Progenitor cell of endocrine pancreas (in vitro differentiated cells): ENCODE measurements at places on chromosomes 5 and 9. TPM values are rescaled to one million over a fixed set of nuclear protein-coding genes. Genes with fewer than 3 reads are reported as not detected.
A peak's percentile ranks its signal among the peaks of the same experiment; 100 is the strongest.

DNA sequence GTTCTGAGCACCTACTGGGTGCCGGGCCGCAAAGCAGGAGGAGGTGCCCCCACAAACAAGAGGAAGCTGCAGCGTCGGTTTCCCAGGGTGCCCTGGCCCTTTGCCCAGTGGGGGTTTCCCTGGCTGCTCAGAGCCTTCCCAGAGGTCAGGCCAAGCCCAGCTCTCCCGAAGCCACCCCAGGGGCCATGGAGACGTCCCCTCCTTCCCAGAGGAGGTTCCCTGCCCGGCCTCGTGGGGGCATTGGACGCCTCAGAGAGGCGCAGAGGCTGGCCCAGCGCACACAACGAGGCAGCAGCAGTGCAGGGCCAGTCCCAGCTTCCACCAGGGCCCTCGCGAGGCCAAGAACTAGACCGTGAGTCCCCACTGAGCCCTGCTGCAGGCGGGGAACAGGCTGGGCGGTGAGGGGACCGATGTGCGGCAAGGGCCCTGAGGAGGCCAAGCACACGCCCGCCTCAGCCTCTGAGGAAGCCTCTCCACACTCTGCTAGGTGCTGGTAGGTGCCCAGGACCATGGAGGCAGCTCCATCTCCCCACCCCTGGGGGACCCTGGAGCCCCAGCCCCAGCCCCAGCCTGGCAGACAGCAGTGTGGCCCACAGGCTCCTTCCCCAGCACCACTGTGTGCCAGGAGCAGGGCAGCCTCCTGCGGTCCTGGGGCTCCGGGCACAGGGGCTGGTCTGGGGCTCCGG, 7.0 kb downstream of the DIPK1B start:
- H3K27ac ChIP-seq = no peak overlapping the region
- no peaks in the 10 kb centered on the region for H3K27me3 ChIP-seq
- H3K4me3 ChIP-seq = no peak overlapping the region

The EGR1 gene
- total RNA-seq = 49.5 and 56.2 TPM in 2 replicates

- no peaks in the 10 kb centered on the region for H3K27me3 ChIP-seq
- no peak for DNase-seq
- no peak overlapping the region for H3K4me3 ChIP-seq
- no peaks in the 10 kb centered on the region for H3K36me3 ChIP-seq
Measured at GRCh38 chr5:41960481-41960880, 35.4 kb downstream of the FBXO4 start.

DNA sequence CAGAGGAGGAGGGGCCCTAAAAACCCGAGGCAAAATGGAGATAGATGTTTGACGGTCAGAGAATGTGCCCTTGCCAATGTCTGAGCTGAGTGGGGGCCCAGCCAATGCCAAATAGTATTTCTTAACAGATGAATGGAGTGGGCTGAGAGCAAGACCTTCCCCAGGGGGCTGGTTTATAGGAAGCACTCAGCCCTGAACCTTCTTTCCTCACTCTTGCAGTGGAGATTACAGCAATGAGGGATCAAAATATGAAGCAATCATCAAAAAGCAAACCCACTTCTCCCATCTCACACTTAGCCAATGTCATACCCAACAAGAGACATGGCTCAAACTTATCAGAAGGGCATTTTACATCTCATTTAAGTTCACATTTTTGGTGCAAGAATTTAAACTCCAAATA, 350.3 kb downstream of the GADD45G start:
- no peaks in the 10 kb centered on the region for H3K36me3 ChIP-seq
- H3K27me3 ChIP-seq = peaks cover 17% of the 10 kb centered on the region
- DNase-seq = no peak
- H3K4me3 ChIP-seq = no peak overlapping the region
- H3K4me1 ChIP-seq = peaks cover 2% of the 10 kb centered on the region

GRCh38 chr5:1905108-1905507, 22.4 kb upstream of the IRX4 start:
- no peaks in the 10 kb centered on the region for H3K36me3 ChIP-seq
- no peak for DNase-seq
- H3K27ac ChIP-seq = no peak overlapping the region
- H3K4me1 ChIP-seq = no peaks in the 10 kb centered on the region
- no peak overlapping the region for H3K4me3 ChIP-seq

DNA sequence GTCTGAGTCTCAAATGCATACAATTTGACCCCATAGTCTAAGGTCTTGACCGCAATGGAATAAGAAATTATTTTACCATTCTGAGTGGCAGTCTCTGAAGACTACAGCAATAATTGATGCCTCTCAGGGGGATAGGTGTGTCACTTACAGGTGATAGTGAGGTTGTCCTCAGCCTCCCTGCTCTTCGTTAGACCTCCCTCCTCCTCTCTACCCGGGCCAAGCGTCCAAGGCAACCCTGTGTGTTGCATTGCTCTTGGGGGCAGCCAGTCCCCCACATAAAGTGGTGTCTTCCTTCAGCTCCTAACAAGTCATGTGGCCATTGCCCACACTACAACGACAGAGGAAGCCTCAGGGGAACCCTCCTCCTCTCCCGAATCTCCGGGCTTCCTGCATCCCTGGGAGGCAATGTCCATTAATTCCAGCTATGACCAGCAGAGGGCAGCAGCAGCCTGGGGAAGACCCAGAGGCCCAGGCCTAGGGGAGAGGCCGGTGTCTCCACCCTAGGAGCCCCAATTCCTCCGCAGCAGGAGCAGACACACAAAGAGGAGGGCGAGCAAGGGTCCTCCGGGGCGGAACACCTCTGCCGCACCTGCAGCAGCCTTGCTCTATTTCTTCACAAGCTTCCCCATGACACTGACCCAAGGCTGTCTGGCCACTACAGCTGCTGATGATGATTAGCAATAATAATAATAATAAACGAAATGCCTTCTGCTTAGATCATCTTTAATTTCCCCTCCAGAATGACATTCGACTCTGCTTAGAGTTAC, 134.8 kb downstream of the KCNIP1 start:
- no peak overlapping the region for H3K4me3 ChIP-seq
- DNase-seq = peak; percentile 83
- H3K4me1 ChIP-seq = peaks cover 5% of the 10 kb centered on the region
- H3K36me3 ChIP-seq = no peaks in the 10 kb centered on the region

DNA sequence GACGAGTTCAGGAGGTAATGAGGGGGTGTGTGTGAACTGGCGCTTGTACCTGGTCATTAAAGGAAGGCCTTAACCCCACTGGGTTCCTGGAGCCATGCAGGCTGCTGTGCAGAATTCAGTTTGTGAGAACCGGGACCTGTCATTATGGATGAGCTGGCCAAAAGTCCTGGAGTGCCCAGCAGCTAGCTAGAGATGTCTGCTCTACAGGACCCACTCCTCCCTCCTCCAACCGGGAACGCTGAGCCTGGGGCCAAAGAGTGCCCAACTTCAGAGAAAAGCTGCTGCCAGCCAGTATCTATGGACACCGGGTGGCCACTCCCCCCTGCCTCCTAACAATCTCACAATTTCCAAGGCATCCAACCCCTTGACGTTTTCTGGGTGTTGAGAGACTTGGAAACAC, 1.2 kb downstream of the ENTREP1 start:
- peak overlapping the region; percentile 80 for H3K4me3 ChIP-seq
- DNase-seq = no peak
- peaks cover 64% of the 10 kb centered on the region for H3K27me3 ChIP-seq
- peak overlapping the region; percentile 34 for H3K27ac ChIP-seq

The LVRN gene
- 0.24 and 0.64 TPM in 2 replicates for total RNA-seq

DNA sequence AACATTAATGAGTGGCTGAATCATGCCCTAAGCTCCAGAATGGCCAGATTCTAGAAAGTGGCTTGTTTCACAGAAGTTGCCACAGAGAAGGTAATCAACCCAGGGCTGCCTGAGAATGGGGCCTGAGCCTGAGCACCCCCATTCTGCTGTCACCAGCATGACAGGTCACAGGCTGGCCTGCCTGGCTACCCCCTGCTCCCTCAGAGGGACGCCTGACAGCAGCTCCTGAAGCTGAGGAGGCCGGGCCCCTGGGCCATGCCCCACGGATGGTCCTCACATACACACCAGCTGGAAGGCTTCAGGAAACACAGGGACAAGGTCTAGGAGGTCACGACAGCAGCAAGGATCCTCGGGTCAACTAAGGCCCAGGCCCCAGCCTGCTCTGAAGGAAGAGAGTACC, 3.7 kb downstream of the GABRP start:
- H3K36me3 ChIP-seq = no peaks in the 10 kb centered on the region
- H3K4me1 ChIP-seq = peaks cover 7% of the 10 kb centered on the region
- no peak overlapping the region for H3K27ac ChIP-seq
- DNase-seq = no peak
- no peak overlapping the region for H3K4me3 ChIP-seq
- peaks cover 42% of the 10 kb centered on the region for H3K27me3 ChIP-seq

DNA sequence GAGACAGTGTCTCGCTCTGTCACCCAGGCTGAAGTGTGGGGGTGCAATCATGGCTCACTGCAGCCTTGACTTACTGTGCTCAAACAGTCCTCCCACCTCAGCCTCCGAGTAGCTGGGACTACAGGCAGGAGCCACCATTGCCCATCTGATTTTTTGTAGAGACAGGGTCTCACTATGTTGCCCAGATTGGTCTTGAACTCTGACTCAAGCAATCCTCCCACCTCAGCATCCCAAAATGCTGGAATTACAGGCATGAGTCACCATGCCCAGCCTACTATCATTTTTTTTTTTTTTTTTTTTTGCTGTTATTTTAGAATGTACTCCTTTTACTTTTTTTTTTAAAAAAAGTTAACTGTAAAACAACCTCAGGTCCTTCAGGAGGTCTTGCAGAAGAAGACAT, 449.0 kb downstream of the CCDC171 start:
- H3K27ac ChIP-seq = no peak overlapping the region
- H3K4me1 ChIP-seq = no peaks in the 10 kb centered on the region
- H3K4me3 ChIP-seq = no peak overlapping the region

- H3K4me3 ChIP-seq = no peak overlapping the region
- H3K27ac ChIP-seq = no peak overlapping the region
- no peak for DNase-seq
- peaks cover 1% of the 10 kb centered on the region for H3K36me3 ChIP-seq
- H3K27me3 ChIP-seq = no peaks in the 10 kb centered on the region
- no peaks in the 10 kb centered on the region for H3K4me1 ChIP-seq
Measured at GRCh38 chr5:92992073-92992472, 588.9 kb downstream of the NR2F1-AS1 start.

The IL5 gene
- not detected in 2 replicates for total RNA-seq

- no peak overlapping the region for H3K27ac ChIP-seq
- H3K4me1 ChIP-seq = peaks cover 26% of the 10 kb centered on the region
- no peaks in the 10 kb centered on the region for H3K36me3 ChIP-seq
- H3K4me3 ChIP-seq = no peak overlapping the region
- no peak for DNase-seq
- H3K27me3 ChIP-seq = peaks cover 70% of the 10 kb centered on the region
Measured at GRCh38 chr5:169791251-169791650, 154.2 kb downstream of the DOCK2 start.

DNA sequence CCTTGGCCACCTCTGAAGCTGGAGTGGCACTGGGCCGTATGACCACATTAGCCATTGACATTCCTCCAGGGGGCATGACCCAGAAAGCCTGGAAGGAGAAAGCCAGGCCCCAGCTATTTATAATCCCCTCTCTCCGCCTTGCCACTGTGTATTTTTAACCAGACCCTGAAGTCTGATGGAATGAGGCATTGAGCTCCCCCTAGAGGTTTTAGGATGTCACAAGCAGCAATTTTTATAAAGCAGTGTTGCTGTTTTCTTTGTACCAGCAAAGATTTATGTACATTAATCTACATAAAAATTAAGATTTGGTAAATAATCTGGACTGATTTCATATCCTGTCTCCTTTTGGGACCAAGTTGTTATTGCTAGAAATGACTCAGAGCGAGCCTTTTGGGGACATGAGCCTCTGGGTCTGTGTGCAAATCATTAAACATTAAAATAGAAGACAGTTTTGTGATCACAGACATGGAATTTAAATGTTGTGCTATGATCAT, 127.1 kb downstream of the TRIO start:
- H3K36me3 ChIP-seq = no peaks in the 10 kb centered on the region
- peak; percentile 21 for DNase-seq
- H3K27ac ChIP-seq = peak overlapping the region; percentile 82

GRCh38 chr5:95447961-95448360, 56.8 kb downstream of the FAM81B start:
- H3K27ac ChIP-seq = no peak overlapping the region
- DNase-seq = no peak
- no peaks in the 10 kb centered on the region for H3K27me3 ChIP-seq
- H3K36me3 ChIP-seq = no peaks in the 10 kb centered on the region
- H3K4me3 ChIP-seq = no peak overlapping the region
- H3K4me1 ChIP-seq = no peaks in the 10 kb centered on the region

DNA sequence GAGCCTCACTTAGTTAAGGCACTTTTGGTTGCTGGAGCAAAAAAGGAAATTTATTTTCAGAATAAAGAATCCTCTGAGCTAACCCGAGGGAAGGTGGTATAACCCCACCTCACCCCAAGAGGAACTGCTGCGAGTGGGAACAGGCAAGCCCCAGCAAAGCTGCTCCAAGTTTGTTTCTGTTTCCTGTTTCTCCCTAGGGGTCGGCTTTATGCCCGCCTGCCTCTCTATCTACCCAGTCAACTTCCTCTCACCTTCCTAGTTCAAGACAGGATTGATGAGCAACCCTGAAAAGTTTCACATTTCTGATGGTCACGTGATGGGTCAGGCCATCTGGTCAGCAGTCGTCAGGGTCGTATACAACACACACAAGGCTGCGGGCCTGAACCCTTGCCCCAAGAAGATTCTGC, 31.1 kb downstream of the TRIO start:
- no peak for DNase-seq
- H3K27me3 ChIP-seq = no peaks in the 10 kb centered on the region
- peaks cover 37% of the 10 kb centered on the region for H3K4me1 ChIP-seq
- H3K27ac ChIP-seq = no peak overlapping the region
- no peak overlapping the region for H3K4me3 ChIP-seq

DNA sequence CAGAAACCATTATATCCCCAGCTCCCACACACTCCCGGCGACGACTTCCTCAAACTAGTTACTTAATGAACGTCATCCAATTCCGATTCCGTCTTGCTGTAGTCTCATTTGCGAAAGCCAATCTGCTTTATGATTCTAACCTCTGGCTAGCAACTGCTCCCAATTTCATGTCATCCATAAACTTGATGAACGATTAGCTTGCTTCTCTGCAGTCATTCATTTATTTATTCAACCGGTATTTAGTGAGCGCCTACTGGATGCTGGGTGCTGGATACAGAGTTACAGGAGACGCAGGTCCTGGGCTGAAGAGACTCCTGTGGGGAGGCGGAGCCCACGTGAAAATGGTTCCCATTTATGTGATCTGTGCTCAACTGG, 46.2 kb downstream of the TSPAN17 start:
- H3K4me3 ChIP-seq = peak overlapping the region; percentile 54
- no peaks in the 10 kb centered on the region for H3K36me3 ChIP-seq
- H3K27ac ChIP-seq = peak overlapping the region; percentile 13
- no peak for DNase-seq

The TERT gene
- total RNA-seq = 3.5 and 4.3 TPM in 2 replicates

- H3K4me1 ChIP-seq = peaks cover 4% of the 10 kb centered on the region
- H3K27ac ChIP-seq = no peak overlapping the region
- H3K27me3 ChIP-seq = no peaks in the 10 kb centered on the region
- H3K36me3 ChIP-seq = peaks cover 9% of the 10 kb centered on the region
- no peak for DNase-seq
Measured at GRCh38 chr5:154309805-154310204, 119.3 kb downstream of the GALNT10 start.

The C7 gene
- total RNA-seq = 5.7 and 6.1 TPM in 2 replicates
